ENCODE measurements at places on chromosomes 7 and 10.

DNA sequence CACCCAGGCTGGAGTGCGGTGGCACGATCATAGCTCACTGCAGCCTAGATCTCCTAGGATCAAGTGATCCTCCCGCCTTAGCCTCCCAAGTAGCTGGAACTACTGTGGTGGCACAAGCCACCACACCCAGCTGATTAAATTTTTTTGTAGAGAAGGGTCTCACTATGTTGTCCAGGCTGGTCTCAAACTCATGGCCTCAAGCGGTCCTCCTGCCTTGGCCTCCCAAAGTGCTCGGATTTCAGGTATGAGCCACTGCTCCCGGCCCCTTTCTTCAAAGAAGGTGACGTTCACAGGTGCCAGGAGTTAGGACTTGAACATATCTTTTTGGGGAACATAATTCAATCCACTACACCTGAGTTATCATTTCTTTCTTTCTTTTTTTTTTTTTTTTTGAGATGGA is 2.9 kb upstream of the TTYH3 start:
- DNase-seq: no peak

GRCh38 chr10:44564790-44565189 is 179.9 kb upstream of the CXCL12 start:
- no peak for DNase-seq

GRCh38 chr7:68258609-68259008 is 1262.0 kb downstream of the TYW1 start:
- DNase-seq: no peak

- DNase-seq: no peak
Observed at GRCh38 chr7:4460597-4460996, 221.5 kb upstream of the FOXK1 start.

GRCh38 chr7:2537981-2538851 is 17.1 kb downstream of the BRAT1 start:
- no peak for DNase-seq

DNA sequence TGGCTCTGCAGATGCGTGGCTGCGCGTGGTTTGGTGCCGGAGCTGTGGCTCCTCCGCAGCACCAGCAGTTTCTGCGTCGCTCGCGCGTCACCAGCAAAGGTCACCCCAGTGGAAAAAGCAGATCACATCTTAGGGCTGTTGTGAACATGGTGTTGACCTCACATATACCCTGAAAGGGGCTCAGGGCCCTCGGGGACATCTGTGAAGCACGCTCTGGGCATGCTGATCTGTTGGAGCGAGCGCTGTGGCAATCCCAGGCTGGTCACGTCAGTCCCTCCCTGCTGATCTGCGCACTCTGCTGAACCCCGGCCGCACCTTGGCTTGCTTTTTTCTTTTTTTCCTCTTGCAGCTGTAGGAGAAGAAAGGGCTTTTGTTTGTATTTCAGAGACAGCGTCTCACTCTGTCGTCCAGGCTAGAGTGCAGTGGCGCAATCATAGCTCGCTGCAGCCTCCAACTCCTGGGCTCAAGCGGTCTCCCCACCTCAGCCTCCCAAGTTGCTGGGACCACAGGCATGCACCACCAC is 33.3 kb upstream of the AP5Z1 start:
- DNase-seq: no peak

- no peak for DNase-seq
Observed at GRCh38 chr7:14293434-14293833, 304.0 kb upstream of the ETV1 start.

- no peak for DNase-seq
Observed at GRCh38 chr7:105268056-105268455, 120.7 kb downstream of the SRPK2 start.
